ENCODE measurements at places on chromosomes 5 and 9.

GRCh38 chr9:72089451-72090130 is 29.2 kb upstream of the C9orf57 start:
- no peak for DNase-seq

DNA sequence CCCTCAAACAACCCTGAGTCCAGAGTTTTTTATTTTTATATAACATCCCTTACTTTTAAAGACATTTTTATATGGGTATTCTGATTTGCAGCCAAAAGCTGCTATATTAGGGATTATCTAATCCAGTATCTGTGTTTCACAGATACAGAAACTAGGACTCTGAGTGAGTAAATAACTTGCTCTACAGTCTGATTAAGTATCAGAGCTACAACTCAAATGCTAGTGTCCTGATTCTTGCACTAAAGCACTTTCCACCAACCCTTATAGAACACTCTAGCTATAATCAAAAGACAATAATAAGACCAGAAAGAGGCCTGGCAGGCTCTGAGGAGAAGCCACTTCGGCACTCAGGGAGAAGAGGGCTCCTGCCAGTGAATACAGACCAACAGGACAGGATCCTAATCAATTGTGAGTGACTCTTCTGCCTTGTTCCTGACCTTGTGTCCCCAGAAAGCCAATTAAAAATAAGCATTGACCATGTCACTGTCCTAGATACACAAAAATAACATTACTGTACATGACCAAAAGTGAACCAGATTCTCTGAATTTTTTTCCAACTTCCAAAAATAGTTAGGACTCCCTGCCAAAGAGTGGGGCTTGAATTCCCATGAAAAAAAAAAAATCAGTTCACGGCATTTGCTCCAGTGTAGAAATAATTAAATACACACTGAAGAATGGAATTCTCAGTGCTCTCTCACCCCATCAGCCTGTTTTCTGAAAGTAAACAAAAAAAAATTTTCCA is 63.6 kb upstream of the MAP3K1 start:
- DNase-seq: no peak

GRCh38 chr5:155903791-155904190 is 423.2 kb upstream of the SGCD start:
- DNase-seq: no peak

DNA sequence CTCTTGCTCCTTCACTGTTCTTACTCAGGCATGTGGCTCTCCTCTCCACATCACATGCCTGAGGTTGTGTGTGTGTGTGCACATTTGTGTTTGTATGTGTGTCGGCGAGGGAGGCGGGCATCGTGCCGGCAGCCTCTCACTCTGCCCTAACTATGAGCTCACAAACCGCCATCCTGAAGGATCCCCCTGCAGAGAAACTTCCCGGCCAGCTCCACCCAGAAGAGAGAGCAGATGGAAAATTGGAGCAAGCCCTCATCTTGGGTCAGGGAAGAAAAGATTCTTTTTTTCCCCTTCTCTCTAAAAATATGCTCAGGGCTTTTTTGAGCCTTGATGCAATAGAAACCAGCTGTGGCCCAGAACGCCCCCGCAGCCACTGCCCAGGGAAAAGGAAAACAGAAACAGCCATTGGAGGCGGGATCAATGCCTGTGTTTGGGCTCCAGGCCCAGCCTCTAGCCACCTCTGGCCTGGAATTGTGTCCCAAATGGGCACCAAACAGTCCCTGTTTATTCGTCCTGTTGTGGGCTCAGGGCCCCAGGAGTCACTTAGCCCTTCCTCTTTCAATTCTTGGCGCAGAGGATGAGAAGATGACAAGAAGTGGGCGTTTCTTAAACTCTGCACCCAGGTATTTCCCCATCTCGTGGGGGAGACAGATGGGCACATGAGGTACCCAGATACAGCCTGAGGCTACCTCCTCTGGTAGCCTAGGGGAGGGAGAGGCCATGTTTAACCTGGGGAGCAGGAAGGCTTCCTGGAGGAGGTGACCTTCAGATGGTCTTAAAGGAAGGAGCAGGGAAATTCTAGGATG is 151.5 kb downstream of the RGS3 start:
- no peak for DNase-seq

Data from T1000 (cell line).